ENCODE measurements at places on chromosomes 1 and 21.

DNA sequence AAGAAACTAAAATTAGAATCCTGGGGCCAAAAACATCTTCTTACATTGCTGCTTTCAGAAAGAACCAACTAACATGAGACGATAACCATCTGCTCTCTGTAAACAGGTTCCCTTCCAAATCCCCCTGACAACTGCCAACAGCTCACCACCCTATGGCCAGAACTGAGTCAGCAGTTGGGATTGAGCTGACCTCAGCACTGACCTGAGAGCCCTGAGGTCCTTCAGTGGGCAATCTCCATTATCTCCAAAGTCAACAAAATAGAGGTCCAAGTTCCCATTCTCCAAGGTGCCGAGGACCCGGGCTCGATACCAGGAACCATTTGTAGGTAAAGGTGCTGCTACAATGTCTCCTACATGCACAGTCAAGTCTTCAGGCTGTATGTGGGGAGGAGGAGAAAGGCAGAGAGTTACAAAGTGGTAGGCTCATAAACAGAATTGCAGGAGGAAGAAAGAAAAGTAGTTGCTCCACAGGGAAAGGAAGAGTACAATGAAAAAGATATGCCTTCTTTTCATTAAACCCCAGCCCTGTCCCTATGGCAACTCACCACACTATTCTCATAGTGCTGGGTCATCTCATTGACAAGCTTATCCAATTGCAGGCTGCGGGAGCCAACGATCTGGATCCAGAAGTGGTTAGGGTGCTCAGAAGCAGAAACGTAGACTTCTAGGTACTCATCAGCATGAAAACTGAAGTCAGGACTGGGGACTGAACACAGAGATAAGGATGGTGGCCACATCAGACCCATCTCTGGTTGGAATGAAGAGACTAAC lies 12.8 kb upstream of the MRPL9 start:
- no peak for DNase-seq

DNA sequence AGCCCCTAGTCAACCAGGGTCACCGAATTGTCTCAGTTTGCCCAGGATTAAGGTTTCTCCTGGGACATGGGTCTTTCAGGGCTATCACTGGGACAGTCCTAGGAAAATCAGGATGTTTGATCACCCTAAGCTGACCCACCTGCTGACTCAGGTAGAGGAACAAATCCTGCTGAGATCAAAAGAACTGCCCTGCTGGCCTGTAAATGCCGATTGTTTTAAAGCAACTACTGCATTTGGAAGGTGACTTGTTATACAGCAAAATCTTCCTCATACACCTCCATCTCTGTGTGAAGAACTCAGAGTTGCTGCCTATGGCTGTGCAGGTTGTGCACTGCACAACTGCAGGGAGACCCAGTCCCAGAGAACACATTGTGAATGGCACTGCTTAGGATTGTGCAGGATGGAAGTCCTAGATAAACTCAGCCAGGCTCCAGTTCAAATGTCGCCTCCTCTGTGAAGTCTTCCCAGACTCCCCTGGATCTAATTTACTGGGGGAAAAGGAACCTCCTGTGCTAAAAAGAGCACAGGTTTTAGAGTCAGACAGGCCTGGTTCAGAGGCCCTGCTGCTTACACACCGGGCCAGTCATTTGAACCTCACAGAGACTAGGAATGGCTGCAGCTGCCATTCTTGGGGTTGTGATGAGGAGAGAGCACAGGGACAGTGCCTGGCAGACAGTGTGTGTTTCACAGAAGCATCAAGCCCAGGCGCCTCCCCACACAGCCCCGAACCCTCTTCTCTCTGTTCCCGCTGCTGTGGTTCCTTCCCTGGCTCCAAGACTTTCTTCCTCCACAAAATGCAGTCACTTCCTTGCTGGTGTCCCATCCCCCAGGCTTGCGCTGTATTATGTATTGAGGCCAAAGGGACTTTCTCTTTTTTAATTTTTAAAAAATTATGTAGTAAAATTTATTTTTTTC lies 23.2 kb upstream of the LRP8 start:
- no peak for DNase-seq

DNA sequence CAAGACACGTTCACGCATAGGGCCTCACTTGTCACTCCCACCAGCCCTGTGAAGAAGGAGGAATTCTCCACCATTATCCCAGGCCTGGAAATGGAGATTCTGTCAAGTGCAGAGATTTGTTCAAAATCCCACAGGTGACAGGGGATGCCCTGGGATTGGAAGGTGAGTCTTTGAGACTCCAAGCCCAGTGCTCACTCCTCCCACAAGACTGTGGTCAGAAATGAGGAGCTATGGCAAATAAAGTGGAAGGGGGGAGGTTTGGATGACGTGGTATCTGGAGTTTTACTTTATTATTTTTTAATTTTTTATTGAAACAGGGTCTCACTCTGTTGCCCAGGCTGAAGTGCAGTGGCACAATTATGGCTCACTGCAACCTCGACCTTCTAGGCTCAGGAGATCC lies 12.8 kb upstream of the FOXO6 start:
- no peak for DNase-seq

DNA sequence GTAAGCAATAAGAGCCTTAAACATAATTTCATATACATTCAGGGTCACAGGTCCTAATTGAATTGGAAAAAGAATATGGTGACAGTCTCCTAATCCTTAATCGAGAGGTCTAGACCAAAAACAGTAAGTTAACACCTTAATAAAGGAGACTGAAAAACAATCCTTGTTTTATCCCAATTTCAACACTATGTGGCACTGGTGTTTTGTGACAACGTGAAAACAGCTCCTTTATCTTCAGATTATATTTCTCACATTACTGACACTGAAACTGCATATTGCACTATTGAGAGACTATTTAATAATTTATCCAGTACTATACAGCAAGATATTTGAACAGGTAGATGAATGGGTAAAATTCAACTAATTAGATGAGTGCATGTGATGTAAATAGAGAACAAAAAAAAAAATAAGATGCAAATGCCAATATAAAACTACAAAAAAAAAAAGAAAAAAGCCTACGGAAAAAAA lies 34.1 kb downstream of the TP53BP2 start:
- DNase-seq = peak; percentile 29

DNA sequence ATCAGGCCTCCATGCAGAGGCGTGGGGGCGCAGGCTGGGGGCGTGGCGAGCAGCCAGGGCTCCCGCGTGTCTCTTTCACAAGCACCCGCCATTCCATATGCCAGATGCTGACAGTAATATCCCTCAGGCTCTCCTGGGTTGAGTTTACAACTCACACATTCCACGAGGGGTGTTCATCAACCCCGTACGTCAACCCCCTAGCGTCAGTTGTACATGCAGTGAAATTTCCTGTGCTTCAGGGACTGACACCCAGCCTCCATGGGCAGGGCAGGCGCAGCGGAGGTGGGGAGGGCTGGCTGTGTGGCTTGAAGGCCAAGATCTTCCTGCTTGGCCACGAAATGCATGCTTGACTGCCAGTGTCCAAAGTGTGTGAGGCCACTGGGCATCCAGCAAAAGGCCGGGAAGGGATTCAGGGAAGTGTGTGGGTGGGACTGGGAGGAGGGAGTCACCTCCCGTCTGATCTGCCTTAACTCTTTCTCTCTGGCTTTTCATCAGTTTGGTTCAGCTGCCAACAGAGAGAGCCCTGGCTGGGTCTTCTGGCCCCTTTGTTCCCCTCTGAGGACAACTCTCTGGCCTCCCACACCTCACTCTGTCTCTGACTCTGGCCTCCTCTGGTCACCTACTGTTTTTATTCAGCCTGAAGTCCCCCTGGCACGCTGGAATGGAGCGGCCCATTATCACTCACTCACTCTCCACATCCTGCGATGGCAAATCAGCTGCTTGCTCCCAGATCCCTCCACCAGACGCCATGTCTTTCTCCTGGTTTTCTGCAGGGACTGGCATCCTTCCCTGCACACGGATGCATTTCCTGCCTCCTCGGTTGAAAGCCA lies 33.8 kb downstream of the CLIC6 start:
- no peak for DNase-seq

- no peak for DNase-seq
Observed at GRCh38 chr1:196214866-196215265, 393.4 kb downstream of the KCNT2 start.

Data from activated CD4-positive, alpha-beta T cell treated with anti-CD3 and anti-CD28 coated beads, Interleukin-2, amount 10 ng/mL, durations not matched to agents 7 days and 5 days (primary cell).